ENCODE measurements at places on chromosomes 5 and 9.

GRCh38 chr9:130172161-130172857 is at the start of gene NCS1:
NCS1 (plus strand) TSS chr9:130172404; CDS start chr9:130172664, 260 bp downstream.
- peak; percentile 79 for DNase-seq

GRCh38 chr9:74920944-74921626 is 31.6 kb downstream of the C9orf40 start:
- DNase-seq: no peak

DNA sequence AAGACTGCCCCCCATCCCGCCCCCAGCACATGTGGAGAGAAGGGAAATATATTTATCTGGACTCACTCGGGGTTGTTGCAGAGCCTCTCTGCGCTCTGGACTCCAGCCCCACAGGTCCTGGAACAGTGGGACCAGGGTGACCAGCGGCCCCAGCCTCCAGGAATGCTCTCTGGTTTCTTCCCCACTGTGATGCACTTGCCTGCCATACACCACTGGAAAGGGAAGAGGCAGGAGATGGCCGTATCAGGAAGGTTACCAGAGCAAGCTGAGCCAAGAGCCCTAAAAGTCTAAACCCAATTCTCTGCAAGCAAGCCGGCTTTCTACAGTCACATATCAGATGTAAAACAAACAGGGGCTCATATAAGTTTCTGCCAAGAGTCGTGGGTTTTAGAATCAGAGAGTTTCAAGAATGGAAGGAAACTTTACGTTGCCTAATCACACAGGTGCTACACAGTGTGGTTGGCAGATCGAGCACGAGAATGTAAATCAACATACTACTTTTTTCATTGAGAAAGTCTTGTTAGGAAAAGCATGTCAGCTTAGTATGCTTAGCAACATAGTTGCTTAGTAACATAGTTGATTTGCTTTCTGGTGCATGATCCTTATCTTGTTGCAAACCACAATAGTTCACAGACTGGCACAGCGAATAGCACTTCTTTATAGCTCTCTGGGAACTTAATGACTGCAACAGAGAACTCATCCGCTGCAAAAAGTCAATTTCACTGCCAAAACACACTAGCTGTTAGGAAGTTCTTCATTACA is 201.2 kb downstream of the TARS1 start:
- no peak for DNase-seq

- DNase-seq: peak; percentile 88
Measured at GRCh38 chr9:6007770-6008168, 7.7 kb downstream of the RANBP6 start.

DNA sequence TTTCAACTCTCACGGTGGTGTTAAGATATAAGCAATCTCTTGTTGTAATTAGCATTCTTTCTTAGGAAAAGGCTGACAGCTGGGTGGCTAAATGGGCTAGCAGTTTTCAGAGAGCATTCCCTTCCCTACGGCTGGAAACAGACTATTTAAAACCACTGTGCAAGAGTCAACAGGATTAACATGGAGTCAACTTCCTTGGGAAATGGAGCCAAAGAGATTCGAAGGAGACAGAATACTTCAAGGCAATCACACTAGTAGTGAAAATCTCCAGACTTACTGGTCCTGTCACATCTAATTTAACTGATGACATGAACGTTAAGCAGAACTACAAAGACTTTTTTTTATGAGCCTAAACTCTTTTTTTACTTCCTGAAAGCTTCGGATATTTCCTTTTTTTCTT is 453.3 kb upstream of the ITGA1 start:
- peak; percentile 54 for DNase-seq

DNA sequence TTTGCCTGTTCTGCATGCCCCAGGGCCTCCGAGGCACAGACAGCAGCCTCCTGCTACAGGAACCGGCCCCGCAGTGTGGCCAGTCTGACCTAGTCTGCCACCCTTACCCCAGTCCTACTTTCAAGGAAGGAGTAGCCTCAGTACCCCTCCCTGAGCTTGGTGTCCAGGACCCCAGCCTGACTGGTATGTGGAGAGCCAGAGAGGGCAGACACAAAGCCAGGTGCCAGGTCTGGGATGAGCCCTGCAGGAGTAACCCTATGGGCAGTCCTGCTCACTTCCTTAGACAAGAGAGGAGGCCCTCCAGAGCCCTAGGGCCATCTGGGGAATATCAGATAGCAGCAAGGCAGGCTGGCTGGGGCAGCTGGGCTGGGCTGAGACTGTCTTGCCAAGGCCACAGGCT is 67.8 kb downstream of the NRG2 start:
- DNase-seq: peak; percentile 33

GRCh38 chr5:158727136-158727535 is 372.6 kb downstream of the EBF1 start:
- no peak for DNase-seq

DNA sequence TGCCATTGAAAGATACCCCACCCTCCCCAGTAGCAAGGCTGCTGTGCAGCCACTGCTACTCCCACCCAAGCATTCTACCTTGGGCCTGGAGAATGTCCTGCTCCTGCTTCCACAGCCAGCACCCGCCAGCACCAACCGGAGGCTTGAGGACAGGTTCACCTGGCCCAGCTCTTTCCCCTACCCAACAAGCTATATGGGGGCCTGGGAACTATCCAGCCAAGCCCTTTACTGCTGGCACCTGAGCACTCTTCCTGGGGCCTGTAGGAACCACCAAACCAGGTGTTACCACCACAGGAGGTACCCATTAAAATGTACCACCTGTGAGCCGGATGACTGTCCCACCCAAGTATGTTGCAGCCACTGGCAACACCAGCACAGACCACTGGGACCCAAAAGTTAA is 86.1 kb upstream of the GHR start:
- DNase-seq: no peak

DNA sequence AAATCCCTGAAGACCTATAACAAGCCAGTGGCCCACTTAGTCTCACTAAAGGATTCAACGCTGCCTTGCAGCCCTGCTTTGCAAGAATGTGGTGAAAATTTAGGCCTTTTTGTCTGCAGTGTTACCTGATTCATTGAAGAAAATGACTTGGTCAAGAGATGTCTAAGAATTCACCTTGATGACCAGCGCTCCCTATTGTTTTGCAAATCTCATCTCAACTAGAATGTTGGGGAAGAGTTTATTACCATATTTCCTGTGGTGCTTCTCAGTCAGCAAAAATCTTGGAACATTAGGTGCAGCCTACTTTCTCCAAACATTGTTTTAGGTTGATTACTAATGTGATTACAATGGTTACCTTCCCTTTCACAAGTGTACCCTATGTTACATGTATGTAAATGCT is 53.5 kb downstream of the PLK2 start:
- DNase-seq: no peak

DNA sequence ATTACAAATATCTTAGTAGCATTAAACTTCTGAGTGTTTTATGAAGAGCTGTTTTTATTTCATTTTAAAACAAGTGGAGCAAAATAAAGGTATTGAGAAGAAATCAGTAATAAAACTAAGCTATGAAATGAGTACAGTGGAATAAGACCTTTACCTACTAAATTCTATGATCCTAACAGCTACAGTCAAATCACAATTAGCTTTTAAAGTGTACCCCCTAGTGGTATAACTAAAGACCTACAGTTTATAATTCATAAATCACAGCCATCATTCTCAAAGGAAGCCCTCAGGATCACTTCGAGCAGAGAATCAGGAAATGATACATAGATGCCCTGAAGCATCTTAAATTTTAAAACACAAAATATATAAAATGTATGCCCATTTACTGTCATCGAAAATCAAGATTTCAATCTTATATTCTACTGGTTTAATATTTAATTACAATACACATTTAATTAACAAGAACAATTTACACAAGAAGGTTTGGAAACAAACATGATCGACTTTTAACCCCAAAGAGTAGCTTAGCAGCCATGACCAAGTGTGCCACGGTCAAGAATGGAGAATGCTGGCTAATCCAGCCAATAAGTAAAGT is 12.3 kb downstream of the CCNH start:
- DNase-seq: peak; percentile 40

DNA sequence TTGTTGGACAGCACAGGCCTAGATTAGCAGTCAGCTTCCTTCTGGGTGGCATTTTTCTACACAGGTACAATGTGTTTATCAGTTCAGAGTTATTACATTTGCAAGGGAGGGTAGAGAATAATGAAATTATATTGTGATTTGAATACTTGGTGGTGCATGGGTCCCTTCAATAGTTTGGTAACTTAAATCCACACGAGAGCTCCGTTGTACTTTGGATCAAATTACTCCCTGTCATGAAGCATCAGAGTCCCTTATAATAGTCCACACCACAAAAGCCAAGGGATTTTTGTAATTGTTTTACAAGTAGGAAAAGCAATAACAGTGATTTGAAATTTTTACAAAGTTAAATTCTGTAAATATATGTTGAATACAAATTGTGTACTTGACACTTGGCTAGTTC is 552.4 kb downstream of the PDE4D start:
- no peak for DNase-seq

DNA sequence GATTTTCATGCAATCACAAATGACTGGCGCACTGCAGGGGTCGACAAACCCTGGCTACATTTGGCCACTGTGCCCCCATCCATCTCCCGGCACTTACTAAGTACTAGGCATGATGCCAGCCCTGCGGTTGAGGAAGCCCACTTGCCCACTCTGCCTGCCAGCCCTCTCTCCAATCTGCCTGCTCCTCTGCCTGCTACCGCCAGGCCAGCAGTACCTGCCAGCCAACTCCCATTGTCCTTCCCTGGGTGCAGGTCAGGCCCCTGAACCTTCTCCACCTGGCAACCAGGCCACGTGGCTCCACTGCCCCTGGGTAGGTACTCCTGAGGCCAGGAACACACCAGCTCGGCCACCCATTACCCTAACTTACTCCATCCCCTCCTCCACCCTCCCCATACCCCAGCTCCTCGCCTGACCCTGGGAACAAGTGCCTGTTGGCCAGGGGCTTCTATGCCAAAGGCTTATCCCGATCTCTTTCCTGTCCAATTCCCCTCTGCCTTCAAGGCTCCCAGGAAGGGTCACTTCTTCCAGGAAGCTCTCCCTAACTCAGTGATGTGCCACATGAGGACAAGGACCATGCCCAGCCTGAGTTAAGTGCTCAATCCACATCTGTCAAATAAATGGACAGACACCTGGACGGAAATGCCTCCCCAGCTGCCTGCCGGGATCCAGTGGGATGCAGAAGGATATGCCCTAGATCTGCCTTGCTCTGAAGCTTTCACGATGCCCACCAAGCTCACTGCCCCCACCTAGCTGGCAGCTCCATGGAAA is 6.6 kb downstream of the EEIG1 start:
- no peak for DNase-seq

DNA sequence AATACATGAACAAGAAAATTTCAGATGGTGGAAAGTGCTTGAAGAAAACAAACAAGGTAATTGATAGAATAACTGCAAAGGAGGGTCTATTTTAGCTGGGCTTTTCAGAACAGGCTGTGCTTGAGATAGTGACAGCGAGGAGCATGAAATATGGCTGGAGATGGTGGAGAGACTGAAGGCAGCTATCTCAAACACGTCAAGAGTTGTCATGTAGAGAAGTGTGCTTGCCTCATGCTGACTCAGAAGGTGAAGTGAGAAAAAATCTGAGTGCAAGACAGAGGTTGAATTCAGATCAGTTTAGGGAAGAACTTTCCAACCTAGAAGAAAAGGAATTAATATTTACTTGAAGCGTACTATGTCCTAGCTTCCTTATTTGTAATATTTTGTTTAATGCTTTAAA is 115.5 kb upstream of the RANBP3L start:
- no peak for DNase-seq

DNA sequence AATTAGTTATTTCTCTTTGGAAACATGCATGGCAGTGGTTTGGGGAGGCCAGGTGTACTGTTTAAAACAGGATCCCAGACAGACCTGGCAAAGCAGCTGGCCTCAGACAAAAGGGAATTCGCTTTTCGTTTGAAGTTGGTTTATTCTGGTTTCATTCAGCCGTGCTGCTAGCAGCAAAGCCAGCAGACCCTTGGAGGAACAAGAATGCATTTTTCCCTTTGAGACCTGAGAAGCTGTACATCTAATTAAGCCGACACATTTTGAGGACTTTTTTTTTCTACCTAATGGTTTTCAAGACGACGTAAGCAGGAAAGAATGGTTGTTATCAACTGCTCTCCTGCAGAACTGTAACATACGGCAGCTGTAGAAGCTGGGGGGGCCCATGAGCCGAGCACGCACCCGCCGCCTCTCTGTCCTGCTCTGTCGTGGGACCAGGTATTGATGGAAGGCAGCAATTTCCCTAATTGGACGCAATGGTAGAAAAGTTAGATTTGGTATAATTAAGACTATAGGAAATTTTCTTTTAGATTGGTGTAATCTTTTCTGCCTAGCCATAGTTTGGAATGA is 13.6 kb downstream of the PLEKHG4B start:
- no peak for DNase-seq

DNA sequence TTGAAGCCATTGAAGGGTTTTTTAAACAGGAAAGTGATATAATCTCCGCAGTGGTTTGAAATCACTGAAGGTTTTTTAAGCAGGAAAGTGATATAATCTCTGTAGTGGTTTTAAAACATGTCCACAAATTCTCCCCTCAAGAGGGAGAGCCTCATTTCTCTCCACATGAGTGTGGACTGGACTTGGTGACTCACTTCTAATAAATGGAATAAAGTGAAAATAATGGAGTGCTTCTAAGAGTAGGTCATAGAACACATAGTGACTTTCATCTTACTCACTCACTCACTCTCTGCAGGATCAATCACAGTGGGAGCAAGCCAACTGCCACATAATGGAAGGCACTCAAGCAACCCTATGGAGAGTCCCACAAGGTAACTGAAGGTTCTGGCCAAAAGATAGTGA is 12.0 kb downstream of the CTNNAL1 start:
- DNase-seq: no peak

- DNase-seq: no peak
Measured at GRCh38 chr5:176519810-176520720, 17.1 kb downstream of the RNF44 start.

- peak; percentile 33 for DNase-seq
Measured at GRCh38 chr9:78298046-78298765, 1.3 kb downstream of the PSAT1 start.

DNA sequence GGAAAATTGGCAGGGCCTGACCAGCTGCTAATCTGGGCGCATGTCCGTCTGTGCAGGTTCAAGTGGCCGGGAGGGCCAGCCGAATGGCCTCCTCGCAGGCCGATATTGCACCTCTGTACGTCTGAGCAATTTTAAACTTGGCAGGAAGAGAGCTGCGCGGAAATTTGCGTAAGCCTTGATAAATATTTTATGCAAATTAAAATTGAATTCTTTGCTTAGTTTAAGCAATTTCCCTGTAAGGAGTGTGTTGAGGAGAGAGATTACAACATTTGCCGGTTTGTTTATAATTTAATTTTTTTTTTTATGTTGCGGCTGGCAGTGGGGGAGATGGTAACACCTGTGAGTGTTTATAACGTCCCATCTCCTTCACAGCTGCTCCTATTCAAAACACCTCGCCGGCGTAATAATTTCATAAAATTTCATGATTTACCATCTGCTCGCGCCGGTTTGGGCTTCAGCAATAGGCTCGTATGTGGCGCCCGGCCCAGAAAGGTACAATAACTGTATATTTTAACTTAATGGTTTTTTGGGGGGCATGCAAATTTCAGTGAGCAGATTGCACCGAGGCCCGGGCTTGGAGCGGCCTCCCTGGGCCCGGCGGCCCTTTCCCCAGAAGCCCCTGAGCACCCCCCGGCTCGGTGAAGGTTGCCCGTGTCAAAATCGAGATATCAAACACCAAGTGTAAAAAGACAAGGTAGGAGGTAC is 269.4 kb upstream of the MVB12B start:
- DNase-seq: peak; percentile 79

GRCh38 chr9:128242124-128242523 is 33.7 kb downstream of the GOLGA2 start:
- no peak for DNase-seq

GRCh38 chr5:168798065-168799023 is 219.2 kb upstream of the PANK3 start:
- DNase-seq: no peak

GRCh38 chr5:142881076-142881783 is 111.1 kb downstream of the ARHGAP26 start:
- no peak for DNase-seq

Data from NCI-H82 (cell line).